ENCODE measurements at places on chromosomes 1 and 21. TPM values are rescaled to one million over a fixed set of nuclear protein-coding genes. Genes with fewer than 3 reads are reported as not detected.

ZBTB18 gene
- 25.4 TPM for total RNA-seq

PTPN7 gene
- 0.68 TPM for total RNA-seq

FCAMR gene
- not detected for total RNA-seq

PGLYRP4 gene
- total RNA-seq: not detected
